SJSA1 (cell line): ENCODE measurements at places on chromosomes 4 and X.

DNA sequence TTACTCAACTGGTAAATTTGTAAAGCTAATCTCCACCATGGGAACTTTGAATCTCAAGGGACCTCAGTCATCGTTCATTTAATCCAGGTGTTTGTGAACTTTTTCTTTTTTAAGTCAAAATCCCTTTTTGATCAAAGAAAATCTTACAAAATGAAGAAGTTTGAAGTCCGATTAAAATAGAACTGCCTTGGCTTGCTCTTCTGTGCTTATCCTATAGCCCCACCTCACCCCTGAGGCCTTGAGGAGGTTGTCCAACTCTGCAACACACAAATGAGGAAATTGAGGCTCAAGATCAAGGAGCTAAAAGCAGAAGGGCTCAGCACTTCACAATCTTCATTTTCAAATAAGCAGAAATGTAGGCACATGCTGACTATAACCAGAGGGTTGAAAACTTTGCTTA is 240.3 kb upstream of the SFRP2 start:
- no peak for DNase-seq

- DNase-seq = no peak
These were observed 8.1 kb upstream of the DTHD1 start for GRCh38 chr4:36273276-36273675.

- peak; percentile 34 for DNase-seq
These were observed 13.8 kb upstream of the ENOX2 start for GRCh38 chrX:130916636-130917422.

GRCh38 chrX:103396660-103397059 is 20.3 kb downstream of the BEX3 start:
- DNase-seq = no peak

DNA sequence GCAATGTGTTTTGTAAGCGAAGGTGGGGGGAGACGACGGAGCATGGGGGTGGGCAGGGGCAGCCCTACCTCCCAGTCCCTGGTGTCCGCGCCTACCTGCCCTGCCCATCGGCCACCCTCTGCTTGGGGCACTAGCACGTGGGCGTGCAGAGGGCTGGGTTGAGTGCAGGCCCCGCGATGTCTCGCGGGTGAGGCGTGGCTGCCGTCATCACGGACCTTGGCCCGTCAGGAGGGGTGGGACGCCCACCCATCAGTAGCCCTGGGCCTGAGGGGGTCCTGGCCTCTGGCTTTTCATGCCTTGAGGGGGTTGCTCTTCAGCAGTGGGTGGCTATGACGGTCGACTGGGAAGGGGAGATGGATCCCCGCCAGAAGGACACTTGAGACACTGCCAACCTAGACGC is 36.1 kb upstream of the GEMIN8 start:
- no peak for DNase-seq

DNA sequence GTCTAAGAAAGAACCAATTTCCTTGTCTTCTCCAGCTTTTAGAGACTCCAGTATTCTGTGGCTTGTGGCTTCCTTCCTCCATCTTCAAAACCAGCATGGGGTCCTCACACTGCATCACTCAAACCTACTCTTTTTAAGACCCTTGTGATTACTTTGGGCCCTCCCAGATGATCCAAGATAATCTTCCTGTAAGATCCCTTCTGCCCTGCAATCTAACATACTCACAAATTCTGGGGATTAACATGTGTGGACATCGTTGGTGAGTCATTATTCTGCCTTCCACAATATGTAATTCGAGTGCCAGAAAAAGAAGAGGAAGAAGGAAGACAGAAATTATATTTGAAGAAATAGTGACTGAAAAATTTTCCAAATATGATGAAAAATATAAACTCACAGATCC is 47.9 kb downstream of the BEND4 start:
- DNase-seq = no peak

- no peak for DNase-seq
These were observed 115.2 kb downstream of the FAM53A start for GRCh38 chr4:1568855-1569460.

DNA sequence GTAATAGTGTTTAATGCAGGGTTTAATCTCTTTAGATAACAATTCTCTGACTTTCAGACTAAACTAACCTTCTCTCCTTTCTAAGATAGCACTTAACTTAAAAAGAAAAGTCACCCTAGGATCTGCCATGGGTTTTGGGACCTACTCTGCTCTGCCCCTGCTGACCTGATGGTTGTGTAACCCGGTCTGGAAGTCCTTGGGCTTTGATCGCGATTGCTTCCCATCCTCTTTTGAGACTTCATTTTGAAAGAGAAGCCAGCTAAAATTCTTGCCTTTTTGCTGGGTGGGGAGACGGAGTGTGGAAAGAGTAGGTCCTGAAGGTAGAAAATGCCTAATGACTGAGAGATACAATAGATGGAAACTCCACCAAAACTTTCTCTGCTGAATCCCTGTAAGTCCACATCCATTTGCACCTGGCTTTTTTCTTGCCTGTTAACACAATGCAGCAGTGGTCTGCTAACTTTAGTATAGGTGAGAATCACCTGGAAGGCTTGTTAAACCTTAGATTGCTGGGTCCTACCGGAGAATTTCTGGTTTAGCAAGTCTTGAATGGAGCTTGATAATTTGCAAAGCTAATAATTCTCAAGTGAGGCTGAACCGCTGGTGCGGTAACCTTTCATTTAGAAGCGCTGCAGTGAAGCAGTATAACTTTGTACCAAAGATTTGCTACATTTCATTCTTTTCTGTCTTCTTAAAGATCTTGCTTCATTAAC is 45.6 kb upstream of the CCSER1 start:
- no peak for DNase-seq

DNA sequence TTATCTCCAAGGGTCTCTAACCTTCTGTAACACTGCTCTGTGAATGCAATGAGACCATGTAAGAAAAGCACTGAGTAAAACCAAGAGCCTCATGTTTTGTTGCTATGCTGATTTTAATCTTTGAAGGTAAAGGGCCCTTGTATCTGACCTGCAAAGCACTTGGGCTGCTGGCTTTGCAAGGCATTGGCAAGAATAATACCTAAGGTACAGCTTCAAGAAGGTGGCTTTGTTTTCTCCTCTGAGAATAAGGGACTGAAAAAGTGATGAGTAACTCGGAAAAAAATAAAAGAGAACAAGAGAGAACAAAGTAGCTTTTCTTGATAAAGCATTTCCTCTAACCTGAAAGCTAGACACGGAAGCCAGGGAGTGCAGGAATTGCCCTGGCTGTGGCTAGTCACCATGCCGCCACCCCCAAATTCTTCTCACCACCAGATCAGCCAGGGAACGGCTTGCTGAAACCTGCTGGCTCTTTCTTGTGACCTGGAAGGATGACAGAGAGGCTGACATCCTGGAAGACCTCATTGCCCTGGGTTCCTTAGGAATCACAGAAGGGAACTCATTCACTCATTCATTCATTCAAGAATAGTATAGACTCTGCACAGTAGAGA is 41.8 kb upstream of the HS3ST1 start:
- DNase-seq = no peak

DNA sequence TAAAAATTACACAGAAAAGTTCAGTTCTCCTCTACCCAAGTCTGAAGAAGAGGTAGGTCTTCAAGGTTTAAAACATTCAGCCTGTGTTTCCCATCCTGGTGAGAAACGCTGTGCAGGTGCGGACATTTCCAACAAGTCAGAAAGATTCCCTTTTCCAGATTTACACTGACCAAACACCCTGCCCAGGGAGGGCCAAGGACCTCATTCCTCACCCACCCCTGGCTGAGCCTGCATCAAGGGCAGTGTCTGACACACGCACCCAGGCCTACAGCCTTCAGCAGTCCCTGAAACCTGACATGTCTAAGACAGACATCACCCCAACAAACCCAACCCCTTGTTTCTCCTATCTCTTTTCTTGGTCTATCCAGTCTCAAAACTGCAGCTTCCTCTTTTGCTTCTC is 105.9 kb downstream of the APBB2 start:
- DNase-seq = no peak

- no peak for DNase-seq
These were observed 10.9 kb downstream of the DRD5 start for GRCh38 chr4:9792381-9792780.

- DNase-seq = no peak
These were observed 333.4 kb upstream of the AADAT start for GRCh38 chr4:170423137-170423536.

GRCh38 chr4:106238820-106239420 is 77.1 kb downstream of the TBCK start:
- DNase-seq = peak; percentile 25

DNA sequence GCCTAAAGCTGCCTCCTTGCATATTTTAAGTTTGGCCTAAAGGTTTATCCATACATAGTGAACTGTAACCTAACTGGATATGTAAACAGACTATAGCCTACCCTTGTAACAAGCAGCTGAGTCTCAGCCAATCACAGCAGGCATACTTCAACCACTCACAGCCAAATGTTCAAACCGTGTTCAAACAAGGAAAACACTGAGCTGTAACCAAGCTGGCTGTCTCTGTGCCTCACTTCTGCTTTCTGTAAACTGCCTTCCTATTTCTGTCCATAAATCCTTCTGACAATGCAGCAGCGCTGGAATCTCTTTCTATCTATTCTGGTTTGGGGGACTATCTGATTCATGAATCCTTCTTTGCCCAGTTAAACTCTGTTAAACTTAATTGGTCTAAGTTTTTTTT is 16.4 kb downstream of the DSPP start:
- DNase-seq = no peak

GRCh38 chr4:25160714-25161592 is 704 bp upstream of the SEPSECS start:
- no peak for DNase-seq

DNA sequence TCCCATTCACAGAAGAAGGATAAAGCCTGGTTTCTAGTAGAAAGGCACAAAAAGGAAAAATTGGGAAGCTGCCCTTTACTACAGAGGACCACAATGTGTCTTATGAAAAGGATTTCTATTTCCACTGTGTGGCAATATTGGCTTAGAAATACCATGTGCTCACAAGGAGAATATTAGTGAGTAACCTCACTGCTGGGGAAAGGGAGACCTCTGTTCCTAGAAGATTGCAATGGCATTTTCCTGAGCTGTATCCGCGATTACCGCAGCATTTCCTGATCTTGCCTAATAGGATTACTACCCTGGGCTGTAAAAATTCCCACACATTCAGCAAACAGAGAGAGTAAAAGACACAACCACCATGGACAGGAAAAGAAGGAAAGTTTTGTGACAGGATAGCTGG is 308.8 kb upstream of the TECRL start:
- no peak for DNase-seq

DNA sequence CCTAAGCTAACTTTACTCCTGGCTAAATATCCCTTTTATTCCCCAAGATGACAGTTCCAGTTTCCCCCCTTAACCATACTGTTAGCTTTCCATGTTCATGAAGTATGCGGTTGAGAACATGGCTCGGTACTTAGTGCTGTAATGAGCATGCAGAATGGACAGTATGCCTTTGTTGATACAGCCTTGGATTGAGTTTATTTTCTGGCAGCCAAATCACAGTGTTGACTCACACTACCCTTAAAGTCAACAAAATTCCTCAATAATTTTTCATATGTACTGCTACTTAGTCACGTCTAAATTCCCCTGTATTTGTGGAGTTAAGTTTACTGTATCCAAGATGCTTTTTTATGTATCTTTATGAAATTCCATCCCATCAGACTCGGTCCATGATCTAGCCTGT is 1.4 kb upstream of the VEGFC start:
- peak; percentile 56 for DNase-seq

DNA sequence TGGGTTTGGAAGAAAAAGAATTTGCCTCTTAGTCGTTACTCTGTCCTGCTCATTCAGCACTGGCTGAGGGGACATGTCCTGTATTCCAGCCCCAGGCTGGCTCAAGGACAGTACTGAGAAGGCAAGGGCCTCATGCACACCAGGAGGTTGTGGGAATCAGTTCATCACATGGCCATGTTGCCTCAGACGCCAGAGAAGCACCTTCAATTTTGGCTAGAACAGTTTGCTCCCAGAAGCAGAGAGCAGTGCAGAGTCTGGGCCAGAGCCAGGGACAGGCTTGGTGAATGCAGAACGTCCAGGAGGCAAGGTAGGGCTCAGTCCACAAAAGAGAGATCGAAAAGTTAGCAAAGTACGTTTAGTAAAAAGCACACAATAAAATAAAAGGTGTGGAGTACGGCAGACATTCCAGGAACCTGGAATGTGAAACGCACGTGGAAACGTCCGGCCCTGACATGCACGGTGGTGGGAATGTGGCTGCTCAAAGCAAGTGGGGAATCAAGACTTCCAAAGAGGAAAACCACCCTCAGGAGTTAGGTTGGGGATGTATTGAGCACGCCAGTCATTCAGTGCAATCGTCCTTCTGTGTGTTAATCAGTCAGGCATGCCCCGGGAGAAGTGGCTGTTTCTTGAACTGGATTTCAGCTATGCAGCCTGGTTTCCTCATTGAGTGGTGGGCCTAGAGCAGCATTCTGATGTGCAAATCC is 1.2 kb upstream of the SLC2A9 start:
- DNase-seq = no peak

DNA sequence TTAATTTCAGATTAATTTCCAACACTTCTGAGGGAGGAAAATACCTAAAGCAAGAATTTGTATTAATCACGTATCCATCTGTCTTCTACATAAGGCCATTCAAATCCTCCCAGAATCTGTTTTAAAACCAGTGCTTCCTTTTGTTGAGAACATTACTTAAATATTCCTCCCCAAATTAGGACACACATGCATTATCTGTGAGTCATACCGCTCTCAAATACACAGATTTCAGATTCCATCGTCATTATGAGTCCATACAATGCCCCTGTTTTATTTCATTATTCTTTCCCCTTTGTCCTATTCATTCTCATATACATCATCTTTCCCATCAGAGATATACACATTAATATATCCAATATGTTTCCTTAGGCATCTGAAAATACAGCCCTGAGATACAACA is 57.3 kb upstream of the PRSS12 start:
- no peak for DNase-seq

- no peak for DNase-seq
These were observed 9.8 kb downstream of the ZBTB33 start for GRCh38 chrX:120260369-120260768.

DNA sequence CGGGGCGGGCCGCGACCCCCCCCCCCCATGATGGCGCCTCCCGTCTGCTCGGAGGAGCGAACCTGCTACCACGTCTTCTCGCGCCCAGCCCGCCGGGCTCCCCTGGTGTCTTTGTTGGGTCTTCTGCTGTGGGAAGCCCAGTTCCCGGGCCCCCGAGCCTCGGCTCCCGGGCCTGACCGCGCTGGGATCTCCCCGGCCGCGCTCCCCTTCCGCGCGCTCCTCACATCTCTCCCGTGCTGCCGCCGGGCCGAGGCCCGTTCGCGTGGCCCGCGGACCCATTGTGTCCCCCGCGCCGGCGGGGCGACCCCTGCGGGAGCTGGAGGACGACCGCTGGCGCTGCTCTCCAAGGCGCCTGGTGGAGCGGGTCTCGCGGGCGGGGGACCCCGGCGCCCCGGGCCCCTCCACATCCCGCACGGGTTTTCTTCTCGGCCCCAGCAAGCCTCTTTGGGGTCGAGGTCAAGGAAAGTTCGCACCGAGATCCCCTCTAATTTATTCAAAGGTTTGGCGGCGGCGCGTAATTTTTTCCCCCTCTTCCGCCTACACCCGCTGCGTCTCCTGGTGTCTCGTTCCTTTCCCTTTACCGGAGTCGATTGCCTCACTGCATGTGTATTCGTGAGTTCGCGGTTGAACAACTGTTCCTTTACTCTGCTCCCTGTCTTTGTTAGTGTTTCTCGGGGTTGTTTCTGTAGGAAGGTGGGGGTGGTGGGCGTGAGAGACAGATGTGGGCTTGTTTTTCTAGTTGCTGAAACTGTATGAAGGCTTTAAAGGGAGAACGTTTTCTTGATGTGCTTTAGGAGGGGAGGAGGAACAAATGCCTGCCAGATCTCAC is 770 bp downstream of the SMAD1 start:
- DNase-seq = peak; percentile 50

- DNase-seq = no peak
These were observed 218.1 kb downstream of the MAML3 start for GRCh38 chr4:139935911-139936310.
